Posterior cingulate gyrus (tissue), 11 donors: ENCODE measurements at places on chromosomes 4 and X.
A peak's percentile ranks its signal among the peaks of the same experiment; 100 is the strongest.

DNA sequence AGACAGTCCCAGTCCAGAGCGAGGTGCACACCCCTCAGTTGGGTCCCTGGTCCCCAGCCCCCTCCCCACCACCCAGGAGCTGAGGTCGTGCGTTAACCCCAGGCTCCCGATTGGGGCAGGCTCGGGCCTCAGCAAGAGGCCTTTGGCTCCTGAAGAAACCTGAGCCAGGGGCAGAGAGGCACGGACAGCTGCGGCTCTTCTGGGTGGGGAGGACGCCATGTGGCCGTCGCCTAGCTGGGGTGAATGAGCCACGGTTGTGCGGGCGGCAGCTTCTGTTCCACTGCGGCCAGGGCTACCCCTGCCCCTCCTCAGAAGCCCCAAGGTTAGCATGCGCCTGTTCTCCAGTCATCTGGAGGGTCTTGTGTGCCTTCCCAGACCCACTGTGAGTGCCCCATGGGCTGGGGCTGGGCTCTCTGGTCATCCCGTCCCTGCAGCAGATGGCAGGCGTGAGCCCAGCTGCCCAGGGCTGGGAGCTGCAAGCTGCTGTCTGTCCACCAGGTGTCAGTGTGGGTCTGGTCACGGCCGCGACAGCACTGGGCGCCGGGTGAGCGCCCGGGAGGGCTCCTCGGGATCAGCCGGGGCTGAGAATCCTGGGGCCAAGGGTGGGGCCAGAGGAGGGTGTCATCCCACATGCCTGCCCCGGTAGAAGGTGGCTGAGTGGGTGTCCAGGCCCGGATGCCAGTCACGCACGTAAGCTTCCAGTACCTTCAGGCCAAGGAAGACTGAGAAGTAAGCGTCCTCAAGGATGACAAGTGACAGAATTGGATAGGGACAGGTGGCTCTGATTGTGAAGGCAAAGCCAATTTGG, 21.9 kb downstream of the ATP2B3 start:
- DNase-seq = peak; percentile 77

DNA sequence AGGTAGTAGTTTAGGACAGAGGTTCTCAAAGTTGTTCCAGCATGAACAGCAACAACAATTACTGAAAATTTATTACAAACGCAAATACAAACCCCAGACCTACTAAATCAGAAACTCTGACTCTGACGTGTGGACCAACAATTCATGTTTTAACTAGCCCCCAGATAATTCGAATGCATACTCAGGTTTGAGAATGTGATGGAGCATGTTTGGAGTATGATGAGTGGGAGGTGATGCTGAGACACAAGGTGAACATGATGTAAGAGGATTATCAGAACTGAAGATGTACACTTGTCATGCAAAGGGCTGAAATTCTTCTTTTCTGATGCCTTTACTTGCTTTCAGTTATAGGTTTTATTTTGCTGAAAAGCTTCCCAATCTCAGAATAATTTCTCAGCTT, 323.0 kb downstream of the INPP4B start:
- no peak for DNase-seq

DNA sequence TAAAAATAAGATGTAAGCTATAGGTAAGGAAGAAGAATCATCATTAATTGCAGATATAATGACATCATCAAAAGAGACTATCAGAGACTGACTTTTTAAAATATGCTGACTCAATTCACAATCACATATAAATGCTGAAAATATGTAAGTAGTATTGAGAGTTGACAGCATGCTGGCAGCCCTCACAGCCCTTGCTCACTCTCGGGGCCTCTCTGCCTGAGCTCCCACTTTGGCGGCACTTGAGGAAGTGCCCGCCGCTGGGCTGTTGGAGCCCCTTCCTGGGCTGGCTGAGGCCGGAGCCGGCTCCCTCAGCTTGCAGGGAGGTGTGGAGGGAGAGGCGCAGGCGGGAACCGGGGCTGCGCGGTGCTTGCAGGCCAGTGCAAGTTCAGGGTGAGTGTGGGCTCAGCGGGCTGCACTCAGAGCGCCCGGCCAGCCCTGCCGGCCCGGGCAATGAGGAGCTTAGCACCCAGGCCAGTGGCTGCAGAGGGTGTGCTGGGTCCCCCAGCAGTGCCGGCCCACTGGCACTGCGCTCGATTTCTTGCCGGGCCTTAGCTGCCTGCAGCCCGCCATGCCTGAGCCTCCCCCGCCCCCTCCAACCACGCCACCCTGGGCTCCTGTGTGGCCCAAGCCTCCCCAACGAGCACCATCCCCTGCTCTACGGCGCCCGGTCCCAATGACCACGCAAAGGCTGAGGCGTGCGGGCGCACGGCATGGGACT, 68.9 kb downstream of the RAB28 start:
- DNase-seq = no peak

DNA sequence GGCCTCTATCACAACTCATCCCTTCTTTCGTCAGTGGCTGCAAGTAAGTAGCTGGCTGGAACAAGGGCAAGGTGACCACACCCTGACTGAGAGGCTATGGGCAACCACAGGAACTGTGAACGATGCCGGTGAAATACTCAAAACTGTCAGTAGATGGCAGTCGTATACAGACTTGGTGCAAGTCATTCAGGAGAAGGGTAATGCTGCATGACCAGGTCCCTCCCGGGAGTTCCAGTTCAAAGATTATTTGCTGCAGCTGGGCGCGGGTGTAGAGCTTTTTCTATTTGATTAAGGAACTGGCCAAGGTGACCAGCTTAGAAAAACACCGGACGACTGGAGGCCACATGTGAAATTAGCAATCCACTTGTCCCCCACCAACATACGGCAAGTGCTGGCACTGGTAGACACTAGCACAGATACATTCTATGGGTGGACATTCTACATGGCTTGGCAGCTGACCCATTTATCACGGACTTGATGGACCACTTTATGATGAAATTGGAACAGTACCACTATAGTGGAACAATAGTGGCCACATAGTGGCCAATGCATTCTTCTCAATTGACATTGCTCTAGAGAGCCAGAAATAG, 726.6 kb downstream of the TRAM1L1 start:
- no peak for DNase-seq

DNA sequence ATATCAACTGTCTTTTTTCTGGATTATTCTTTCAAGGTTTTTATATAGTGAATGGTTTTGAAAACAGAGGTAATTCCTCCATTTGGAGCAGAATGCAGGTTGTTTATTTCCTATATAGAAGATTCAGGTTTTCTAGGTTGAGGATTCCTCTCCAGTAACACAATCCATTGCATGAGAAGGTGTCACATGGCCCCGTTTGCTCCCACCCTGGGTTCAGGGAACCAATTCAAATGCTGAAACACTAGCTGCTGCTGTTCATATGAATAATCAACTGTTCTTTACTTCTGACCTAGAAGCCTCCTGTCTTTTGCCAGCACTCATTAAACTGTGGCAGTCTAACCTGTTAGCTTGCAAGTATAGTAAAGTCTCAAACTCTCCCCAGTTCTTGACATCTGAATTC, 1316.9 kb upstream of the TENM3 start:
- no peak for DNase-seq

DNA sequence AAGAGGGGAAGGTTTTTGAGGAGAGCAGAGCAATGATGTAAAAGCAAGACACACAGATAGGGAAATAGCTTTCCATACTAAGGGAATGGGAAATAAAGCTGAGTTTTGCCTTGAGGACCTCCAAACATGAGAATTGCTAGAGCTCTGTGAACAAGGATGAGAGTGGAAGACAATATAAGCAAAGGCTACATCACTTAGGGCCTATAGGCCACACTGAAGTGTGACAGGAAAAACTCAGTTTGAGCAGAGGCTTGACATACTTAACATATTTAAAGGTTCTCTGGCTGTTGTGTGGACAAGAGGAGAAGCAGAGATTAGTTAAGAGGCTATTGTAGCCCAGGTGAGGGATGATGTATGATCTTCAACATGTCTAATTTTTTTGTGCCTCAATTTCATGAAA, 5.3 kb upstream of the SRP72 start:
- DNase-seq = no peak

DNA sequence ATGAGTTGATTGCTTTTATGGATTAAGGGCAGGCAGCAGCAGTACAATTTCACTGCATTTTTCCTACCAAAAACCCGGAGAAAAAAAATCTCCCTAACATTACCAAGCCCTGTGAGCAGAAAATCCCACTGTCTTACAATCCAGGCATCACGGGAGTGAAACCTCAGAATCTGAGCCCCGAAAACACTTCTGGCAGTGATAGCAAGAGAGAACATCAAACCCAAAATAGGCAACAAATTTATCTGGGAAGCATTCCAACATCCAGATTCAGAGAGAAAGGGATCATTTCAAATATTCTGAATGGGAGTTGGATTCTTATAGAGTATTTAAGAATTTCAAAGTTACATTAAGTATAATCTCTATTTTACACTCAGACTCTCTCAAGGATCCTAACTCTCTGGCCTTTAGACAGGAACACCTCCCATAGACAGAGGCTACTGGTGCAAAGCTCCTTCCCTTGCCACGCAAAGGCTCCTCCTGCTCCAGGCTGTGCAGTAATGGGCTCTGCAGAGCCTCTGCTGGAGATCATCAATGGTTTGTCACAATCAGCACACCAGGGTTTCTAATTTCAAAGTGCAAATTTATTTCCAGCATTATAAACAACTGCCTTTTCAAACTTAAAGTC, 256.9 kb downstream of the PARM1 start:
- no peak for DNase-seq

GRCh38 chr4:170671171-170671570, 581.4 kb upstream of the AADAT start:
- DNase-seq = no peak

GRCh38 chrX:77922787-77923186, 12.3 kb downstream of the ATP7A start:
- no peak for DNase-seq

DNA sequence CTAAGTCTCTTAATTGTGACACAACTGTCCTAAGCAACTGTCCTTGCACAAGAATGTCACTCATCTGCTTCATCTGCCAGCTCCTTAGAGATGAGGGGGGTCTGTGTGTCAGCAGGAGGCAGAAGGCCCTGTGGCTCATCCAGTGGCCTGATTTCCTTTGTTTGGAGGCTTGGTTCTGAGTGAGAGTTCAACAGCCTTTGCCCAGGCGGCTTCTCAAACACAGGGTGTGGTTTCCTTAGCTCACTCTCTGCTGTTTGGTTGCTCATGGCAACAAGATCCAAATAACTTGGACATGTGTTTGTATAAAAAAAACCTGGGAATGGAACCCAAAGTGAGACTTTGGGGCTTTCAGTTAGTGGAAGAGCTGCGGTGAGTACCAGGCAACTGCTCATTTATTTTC, 46.6 kb downstream of the MAP7D3 start:
- no peak for DNase-seq

DNA sequence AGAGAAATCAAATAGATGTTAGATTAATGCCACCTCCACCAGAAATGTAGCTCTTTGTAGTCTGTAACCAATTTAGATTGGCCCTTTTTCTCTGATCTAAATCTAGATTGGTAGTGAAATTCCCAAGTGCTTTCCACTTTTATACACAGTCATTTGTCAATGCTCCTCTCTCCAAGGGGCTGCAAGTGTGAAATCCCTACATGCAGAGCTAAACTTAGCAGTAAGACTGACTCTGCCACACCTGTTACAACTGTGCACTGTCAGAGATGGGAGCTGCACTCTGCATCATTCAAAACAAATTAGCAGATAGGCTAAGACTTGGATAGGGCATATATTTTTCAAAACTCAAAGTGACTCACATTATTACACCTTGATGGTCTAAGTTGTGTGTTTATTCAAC, 9.1 kb downstream of the SERTM2 start:
- DNase-seq = no peak

- DNase-seq = no peak
These were observed 6.6 kb upstream of the APLN start for GRCh38 chrX:129661369-129661768.

- DNase-seq = no peak
These were observed 138.3 kb upstream of the PUDP start for GRCh38 chrX:7286168-7286837.

DNA sequence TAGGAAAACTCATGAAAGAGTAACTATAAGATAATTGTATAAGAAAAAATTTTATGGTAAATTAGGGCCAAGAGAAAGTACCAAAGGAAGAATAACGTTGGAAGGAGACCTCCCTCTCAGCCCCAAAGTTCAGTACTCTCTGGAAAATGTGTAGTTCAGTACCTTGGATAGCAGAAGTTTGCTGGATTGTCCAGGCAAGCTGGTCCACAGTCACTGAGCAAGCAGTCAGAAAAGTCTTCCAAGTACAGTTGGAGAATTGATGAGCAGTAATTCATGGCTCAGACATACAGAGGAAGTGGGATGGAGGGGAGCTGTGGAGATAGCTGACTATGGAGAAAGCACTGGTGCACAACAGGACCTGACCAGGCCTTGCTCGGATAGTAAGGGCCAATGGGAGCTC, 598.2 kb upstream of the NDST4 start:
- no peak for DNase-seq

GRCh38 chr4:54527532-54527931, 130.2 kb upstream of the KIT start:
- DNase-seq = no peak

DNA sequence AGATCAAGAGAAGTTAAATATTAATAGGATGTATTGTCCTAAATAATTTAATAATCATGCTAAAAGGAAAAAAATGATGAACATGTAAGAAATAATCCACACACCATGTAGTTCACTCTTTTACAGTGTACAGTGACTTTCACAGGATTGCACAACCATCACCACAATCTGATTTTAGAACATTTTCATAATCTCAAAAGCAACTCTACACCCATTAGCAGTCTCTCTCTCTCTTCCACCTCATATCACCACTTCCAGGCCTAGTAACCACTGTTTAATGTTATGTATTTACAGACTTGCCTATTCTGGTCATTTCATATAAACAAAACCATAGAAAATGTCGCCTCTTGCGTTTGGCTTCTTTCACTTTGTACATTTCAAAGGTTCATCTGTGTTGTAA, 153.4 kb downstream of the FSTL5 start:
- no peak for DNase-seq

DNA sequence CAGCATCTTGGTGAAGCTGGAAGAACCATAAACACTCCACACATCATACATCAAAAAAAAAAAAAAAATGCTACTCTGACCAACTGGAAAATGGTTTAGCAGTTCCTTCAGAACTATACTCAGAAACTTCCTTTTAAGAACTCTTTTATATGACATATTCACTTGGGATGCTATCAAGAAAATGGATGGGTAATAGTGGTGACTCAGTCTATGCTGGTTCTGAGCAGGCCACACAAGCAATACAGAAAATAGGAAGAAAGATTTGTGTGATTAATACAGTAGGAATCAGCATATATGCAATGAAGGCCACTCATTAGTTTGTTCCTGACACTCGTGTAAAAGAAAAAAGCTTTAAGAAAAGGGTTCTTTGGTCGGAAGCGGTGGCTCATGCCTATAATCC, 123.5 kb upstream of the FAT4 start:
- no peak for DNase-seq
